Fibroblast of skin of right quadriceps (primary cell): ENCODE measurements at places on chromosomes 16 and 17.
A peak's percentile ranks its signal among the peaks of the same experiment; 100 is the strongest.

- DNase-seq = peak; percentile 43
These were observed 36.0 kb downstream of the TMEM235 start for GRCh38 chr17:78267253-78268073.

DNA sequence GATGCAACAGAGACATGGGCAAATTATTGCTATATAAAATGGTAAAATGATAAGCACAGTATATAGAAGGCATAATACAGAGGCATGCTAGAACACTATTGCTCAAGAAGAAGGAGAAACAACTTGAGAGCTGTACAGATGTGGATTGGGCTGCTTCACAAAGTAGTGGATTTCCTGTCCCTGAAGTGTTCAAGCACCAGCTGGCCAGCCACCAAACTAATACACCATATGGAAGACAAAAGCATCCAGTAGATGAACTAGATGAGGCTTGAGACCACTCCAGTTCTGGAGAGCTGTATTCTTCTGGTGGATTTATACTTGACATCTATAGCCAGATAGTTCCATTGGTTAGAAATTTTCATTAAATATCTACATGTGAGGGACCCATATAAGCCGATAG lies 134.1 kb upstream of the GNAO1 start:
- DNase-seq = no peak

GRCh38 chr17:83057793-83058265 lies 21.6 kb upstream of the METRNL start:
- DNase-seq = no peak

DNA sequence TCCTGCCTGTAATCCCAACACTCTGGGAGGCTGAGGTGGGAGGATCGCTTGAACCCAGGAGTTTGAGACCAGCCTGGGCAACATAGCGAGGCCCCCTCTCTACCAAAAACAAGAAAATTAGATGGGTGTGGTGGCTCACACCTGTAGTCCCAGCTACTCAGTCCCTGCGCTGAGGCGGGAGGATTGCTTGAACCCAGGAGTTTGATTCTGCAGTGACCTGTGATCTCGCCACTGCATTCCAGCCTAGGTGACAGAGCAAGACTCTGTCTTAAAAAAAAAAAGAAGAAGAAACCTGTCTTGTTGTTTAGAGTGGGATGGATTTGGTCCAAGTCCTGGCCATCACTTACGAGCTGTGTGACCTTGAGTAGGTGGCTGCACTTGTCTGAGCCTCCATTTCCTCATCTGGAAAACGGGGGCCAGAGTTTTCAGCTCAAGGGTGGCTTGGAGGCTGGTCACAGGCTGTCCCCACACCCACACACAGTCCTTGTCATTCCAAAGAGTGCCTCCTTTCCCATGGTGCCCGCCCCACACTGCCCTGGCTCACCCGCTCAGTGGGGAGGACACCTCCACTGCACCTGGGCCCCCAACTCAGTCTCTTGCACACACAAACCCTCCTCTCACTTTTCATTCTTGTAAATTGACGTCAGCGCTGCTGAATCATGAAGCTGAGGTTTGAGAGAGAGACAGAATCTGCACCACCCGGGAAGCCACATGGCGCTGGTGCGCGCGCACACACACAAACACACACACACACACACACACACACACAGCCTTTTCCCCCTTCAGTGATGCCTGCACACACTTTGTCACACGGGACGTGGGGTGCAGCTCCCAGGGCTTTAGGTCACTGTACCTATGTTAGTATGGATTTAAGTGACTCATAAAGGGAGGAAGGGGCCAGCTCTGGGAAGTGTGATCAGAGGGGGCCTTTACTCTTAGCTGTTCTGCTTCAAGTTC lies 4.2 kb downstream of the SOCS1 start:
- peak; percentile 86 for DNase-seq

GRCh38 chr17:66548158-66548557 lies 245.7 kb downstream of the PRKCA start:
- peak; percentile 70 for DNase-seq
